Erythroblast (primary cell): ENCODE measurements at places on chromosomes 7 and 10.

DNA sequence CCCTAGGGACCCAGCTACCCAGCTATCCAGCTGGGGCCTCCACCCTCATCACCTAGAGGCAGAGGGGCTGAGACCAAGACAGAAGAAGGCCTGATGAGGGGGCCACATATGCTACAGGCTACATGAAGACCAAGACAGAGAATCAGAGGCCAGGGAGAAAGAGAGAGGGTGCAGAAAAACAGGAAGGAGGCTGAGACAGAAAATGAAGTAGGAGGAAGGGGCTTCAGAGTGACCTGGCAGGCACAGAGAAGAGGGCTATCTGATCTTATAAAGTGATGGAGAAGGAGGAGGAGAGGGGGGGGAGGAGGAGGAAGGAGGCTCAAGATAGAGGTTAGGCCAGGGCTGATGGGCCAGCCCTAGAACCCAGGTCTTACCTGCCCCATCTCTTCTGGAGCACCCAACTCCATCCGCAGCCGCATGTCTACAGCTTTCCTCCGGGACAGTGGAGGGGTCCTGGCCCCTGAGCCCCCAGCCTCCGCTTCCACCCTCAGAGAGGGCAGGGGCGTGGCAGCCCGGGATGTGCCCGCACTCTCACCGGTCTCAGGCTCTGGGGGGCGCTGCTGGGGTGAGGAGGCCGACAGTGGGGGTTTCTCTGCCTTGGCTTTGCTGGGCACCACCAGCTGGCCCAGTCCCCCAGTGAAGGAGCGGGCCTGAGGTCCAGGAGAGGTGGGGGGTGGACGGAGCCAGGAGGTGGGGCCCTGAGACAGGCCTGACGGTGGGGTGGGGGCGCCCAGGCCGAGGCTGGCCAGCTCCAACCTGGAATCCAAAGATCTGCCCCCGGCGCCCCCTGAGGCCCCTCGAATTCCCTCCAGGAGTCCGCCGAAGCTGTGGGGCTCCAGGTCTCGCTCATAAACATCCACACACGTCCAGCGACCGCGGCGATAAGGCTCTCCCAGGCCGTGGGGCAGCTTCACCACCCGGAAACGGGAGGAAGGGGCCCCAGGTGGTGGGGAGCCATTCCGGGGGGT, 1.8 kb downstream of the TSC22D4 start:
- DNase-seq, result peak; percentile 77

DNA sequence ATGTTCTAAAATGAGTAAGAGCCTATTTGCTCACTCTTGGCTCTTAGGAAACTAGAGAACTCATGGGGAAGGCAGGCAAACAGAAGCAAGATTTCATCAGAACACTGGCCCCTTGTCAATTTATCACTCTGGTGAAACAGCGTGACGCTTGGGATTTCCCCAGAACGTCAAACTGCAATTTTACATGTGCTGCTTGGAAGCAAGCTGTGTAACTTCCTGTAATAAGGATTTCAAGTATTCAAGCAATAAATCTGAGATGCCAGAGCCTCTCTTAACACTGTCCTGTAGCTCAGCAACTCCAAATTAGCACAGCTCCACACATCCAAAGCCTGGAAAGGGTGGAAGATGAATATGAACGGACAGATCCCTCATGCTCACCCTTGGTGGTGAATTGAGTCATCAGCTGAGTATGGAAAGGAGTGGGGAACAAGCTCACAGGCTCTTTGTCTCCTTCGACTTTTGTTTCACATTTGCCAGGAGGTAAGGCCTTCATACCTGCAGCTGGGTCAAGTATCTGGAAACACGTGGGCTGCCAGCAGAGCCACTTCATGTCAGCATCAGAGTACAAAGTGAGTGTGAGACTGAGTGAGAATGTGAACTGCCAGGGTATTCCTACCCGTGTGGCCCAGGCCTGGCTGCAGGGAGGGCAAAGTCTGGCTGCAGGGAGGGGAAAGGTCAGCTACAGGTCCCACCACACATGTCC, 140.4 kb upstream of the NAMPT start:
- no peak for DNase-seq

DNA sequence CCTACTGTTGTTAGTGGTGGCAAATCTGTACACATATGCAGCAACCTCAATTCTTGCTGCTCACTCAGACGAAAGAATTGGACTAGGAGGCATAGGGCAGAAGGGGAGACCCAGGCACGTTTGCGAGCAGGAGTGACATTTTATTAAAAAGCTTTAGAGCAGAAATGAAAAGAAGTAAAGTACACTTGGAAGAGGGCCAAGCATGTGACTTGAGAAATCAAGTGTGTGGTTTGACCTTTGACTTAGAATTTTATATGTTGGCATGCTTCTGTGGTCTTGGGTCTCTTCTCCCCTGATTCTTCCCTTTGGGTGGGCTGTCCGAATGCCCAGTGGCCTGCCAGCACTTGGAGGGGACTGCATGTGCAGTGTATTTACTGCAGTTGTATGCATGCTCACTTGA, 205.5 kb upstream of the SEMA3D start:
- DNase-seq, result no peak

DNA sequence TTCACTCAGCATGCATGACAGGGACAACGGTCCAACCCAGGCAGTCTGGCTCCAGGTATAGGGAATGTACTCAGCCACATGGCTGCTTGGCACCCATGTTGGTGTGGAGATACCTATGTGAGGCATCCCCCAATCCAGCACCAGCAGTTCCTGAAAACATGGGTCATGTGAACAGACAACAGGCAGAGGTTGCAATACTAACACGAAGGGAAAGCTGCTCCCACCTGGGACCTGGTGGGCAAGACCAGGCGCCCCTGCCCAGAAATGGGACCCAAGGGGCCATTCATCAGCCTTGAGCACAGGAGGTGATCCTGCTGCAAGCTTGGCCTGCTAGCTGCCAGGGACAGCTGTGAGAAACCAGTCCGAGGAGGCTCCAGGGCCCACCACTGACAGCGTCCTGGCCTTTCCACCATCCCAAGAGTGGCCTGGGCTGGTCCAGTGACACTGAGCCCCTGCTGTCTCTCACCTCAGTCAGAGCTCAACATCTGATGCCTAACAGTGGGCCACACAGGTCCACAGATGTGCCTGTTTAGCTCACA, 142.3 kb downstream of the ARHGAP22 start:
- DNase-seq, result no peak

GRCh38 chr7:47721670-47722069, 139.8 kb upstream of the TNS3 start:
- no peak for DNase-seq

- no peak for DNase-seq
These were observed 450.0 kb downstream of the HTR7 start for GRCh38 chr10:90407851-90408250.

DNA sequence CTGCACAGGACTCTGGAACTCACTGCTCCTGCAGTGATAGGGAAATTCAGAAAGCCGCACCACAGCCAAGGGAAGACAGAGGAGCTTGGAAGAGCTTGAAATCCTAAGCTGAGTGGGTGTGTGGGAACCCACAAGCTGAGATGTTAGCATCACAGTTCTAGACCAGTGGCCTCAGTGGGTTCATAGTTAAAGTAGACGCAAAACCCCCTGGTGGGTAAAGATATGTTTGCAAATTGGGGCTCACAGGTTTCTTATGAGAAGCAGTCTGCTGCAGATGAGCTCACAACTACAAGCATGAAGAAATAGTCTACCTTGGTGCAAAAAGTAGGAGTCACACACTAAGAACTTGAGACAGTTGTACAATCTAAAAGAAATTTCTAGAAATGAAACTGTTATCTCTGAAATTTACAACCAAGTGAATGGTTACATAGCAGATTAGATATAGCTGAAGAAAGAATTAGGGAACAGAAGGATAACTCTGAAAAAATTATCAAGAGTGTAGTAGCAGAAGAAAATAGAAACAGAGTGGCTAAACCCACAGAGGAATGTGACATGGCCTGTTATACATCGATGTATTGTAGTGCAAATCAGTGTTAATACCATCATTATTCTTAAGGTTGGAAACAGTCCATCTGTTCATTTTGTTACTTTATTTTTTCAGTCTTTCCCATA, 77.2 kb downstream of the DYNC2I1 start:
- DNase-seq, result no peak
